ENCODE measurements at places on chromosomes 2 and 18.

GRCh38 chr18:25229081-25229480 lies 122.9 kb downstream of the ZNF521 start:
- no peak for DNase-seq

DNA sequence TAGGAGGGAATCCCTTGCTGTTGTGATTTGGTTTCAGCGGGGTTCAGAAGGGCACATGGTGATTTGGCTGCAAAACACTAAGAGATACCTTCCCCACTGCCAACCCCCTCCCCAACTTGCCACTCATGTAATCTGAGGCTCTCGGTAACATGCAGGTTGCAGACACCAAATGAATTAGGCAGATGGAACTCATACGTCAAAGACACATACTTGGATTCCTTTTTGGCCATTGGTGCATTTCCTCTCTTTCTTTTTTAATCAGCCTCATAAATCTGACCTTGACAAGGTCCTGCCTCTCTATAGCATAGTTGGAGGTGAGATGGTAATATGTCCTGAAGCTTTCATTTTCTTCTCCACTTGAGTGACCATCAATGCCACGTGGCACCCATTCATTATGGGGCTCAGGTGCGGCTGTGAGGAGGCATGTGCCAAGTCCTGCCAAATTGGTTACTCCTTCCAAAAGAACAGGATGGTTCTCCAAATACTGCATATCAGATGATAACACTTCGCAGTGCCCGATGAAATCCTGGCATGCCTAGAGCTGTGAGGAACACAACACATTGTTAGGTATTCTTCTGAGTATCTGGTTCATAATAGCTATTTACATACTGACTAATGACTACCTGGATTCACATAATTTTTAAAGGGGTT lies 8.3 kb upstream of the TMEM178A start:
- no peak for DNase-seq

- DNase-seq = no peak
Observed at GRCh38 chr2:22692746-22693145, 692.2 kb upstream of the KLHL29 start.

DNA sequence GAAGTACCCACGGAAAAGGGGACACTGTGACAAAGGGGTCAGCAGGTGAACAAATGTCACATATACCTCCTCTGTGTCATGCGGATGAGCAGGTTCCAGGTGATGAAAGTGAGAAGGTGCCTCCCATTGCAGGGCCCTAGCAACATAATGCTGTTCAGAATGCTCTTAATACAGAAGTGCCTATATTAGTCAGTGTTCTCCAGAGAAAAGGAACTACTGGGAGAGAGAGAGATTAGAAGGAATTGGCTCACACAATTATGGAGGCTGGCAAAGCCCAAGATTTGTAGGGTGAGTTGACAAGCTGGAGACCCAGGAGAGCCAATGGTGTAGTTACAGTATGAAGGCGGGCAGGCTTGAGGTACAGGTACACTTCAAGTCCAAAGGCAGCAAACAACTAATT lies 98.1 kb upstream of the CDC42EP3 start:
- DNase-seq = no peak

DNA sequence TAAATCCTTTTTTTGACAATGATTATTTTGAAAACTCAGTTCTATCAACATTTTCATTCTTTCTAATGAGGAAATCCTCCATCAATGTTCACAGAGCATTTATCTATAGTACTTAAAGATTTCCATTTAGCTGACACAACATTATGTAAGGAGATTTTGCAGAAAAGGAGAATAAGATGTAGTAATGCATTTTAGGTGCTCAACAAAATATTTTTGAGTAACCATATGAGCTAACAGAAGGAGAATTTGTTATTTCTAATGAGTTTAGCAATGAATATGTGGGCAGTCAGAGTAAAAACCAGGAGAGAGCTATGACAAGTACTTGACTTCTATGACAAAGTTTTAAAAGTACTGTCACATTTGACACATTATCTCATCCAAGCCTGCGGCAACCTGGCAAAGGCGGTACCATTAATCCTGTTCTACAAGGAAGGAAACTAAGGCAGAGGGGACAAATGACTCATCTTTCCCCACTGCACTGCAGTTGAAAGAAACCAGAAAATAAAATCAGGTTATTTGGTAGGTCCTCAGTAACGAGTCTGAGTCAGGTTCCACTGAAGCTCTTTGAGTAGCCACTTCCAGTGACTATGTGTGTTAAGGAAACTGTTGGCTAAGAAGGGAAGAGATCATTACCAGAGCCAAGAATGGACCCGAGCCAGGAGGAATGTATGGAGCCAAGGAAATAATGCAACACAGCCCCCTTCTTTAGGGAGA lies 134.1 kb upstream of the ITGB6 start:
- DNase-seq = no peak

- no peak for DNase-seq
Observed at GRCh38 chr2:43426305-43427031, 169.4 kb downstream of the THADA start.
